ENCODE measurements at places on chromosomes 5 and 9.

- no peak for DNase-seq
These were observed 55.7 kb upstream of the CARTPT start for GRCh38 chr5:71663191-71663969.

DNA sequence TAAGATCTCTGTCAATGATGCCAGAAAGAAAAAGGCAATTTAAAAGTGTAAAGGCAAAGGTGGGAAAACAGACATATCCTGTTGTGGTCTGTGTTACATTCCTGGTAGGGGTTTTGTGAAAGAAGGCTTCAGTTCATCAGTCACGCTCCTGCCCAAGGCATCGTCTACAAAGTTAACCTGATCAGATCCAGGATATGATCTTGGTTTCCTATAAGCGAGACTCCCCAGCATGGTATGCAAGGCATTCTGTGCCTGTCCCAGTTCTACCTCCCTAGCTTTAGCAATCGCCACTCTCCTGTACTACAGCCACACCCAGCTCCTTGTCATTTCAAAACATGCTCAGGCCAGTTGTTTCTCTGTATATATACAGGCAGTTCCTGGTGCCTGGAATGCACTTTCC lies 58.0 kb upstream of the PTPN3 start:
- no peak for DNase-seq

DNA sequence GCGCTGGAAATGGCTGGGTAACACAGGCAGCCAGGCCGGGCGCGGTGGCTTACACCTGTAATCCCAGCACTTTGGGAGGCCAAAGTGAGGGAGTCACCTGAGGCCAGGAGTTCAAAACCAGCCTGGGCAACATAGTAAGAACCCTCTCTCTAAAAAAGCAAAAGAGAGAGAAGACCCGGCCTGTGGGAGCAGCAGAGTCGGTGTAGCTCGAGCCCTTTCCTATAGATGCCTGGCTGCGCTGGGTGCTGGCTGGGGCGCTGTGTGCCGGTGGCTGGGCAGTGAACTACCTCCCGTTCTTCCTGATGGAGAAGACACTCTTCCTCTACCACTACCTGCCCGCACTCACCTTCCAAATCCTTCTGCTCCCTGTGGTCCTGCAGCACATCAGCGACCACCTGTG lies 9.2 kb downstream of the UCK1 start:
- no peak for DNase-seq

DNA sequence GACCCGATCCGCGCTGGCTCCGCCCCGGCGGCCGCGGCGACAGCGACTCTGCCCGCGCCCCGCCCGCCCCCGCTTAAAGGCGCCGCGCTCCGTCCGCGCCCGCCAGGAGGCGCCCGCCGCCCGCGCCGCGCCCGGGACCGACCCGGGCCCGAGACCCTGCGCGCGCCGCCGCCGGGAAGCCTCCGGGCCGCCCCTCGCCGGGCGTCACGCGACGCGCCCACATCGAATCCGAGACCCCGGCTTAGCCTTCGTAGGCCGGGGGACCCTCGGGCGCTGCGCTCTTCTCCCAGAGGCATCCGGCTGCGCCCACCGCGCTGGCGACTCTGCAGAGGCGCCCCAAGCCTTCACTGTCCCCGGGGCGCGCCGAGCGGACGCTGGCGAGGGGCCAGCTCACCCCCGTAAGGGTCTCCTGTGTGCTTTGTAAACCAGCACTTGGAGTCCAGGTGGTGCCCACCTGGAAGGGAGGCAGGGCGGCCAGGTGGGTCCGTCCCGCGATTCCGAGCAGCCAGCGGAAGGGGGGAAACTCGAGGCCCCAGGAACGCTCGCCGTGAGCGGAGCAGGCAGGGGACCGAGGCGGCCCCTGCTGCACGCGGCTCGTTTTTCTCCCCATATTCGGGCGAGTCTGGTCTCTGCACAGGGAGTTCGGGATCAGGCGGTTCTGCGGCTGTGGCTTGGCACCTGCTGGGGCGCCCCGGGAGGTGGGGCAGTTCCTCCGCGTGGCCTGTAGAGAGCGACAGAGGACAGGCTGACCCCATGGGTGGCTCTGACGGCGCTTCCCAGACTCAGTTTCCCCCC lies 423 bp upstream of the ABCA2 start:
- peak; percentile 75 for DNase-seq

DNA sequence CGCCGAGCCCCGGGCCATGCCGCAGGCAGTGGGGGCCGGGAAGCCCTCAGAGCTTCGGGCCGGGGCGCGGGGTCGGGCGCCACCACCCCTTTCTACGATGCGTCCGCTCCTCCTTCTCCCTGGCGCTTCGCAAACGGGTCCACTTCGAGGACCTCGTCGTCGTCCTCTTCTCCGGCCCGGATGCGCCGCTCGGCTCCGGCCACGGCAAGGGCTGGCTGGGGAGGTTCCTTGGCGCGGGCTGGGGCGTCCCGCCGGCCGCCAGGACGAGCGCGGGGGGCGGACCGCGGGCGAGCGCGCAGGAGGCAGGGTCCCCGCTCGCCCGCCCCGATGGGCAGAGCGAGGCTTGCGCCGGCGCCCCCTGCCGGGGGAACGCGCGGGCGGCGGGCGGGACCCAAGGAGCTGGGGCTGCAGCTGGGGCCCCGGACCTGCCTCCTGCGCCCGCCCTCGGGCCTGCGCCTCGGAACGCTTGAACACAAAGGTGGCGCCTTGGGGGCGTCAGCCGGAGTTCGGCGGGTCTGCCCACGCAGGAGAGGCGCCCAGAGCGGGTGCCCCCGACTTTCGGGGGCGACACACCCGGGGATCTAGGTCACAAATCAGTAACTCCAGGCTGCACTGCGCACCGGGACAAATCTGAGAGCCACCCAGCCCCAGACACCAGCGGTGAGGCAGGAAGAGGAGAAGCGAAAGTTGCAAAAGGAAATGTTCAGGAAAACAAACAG lies at the start of gene ROR2:
Gene ROR2 (minus strand): TSS at position 283 of the 719 bp plus-strand sequence.
- DNase-seq, result peak; percentile 61

DNA sequence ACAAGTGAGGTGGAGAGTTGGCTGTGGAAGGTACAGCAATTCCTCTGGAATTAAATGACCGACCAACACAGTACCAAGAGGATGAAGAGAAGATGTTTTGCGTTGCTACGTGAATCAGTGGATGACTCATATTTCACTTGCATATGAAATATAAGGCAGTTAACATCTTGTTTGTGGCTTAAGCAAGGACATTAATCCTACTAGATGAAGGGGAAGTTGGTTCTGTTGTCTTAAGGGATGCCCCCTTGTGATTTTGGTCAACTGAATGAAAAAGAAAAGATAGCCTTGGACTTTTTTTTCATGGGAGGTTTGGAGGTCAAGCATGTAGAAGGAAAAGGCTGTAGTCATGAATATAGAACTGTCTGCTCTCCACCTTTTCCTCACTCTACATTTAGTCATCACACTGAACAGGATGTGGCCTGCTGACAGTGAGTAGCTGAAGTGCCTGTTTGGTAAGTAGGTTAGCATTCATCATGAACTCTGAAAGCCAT lies 33.9 kb downstream of the VLDLR start:
- DNase-seq, result peak; percentile 51
